ENCODE measurements at places on chromosomes 7 and 10.
A peak's percentile ranks its signal among the peaks of the same experiment; 100 is the strongest.

GRCh38 chr7:81007051-81007450 lies 88.2 kb upstream of the SEMA3C start:
- no peak overlapping the region for H3K27ac ChIP-seq
- H3K4me3 ChIP-seq, result no peak overlapping the region
- DNase-seq, result no peak
- no peaks in the 10 kb centered on the region for H3K27me3 ChIP-seq

- no peaks in the 10 kb centered on the region for H3K27me3 ChIP-seq
- no peak overlapping the region for H3K4me3 ChIP-seq
- DNase-seq, result no peak
- H3K27ac ChIP-seq, result no peak overlapping the region
- no peaks in the 10 kb centered on the region for H3K4me1 ChIP-seq
Observed at GRCh38 chr10:121460733-121461132, 137.5 kb downstream of the FGFR2 start.

DNA sequence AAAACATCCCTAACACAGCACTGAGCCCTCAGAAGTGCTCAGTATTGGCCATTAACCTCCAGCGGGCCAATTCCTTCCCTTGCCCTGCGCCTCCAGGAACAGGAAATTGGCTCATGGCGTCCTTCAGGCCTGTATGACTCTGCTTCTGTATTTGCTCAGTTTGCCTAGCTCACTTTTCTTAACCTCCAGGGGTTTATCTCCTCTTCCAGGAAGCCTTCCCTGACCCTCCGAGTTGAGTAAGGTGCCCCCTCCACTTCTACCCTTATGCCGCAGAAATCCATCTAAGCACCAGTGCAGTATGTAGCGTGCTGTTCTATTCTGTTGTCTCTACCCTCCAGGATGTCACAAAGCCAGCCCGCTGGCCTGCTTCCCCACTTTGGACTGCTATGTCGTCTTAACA lies 1.1 kb upstream of the SFXN4 start:
- H3K27ac ChIP-seq, result peak overlapping the region; percentile 86
- H3K4me1 ChIP-seq, result peaks cover 45% of the 10 kb centered on the region
- no peaks in the 10 kb centered on the region for H3K27me3 ChIP-seq
- H3K4me3 ChIP-seq, result peak overlapping the region; percentile 75
- DNase-seq, result no peak

DNA sequence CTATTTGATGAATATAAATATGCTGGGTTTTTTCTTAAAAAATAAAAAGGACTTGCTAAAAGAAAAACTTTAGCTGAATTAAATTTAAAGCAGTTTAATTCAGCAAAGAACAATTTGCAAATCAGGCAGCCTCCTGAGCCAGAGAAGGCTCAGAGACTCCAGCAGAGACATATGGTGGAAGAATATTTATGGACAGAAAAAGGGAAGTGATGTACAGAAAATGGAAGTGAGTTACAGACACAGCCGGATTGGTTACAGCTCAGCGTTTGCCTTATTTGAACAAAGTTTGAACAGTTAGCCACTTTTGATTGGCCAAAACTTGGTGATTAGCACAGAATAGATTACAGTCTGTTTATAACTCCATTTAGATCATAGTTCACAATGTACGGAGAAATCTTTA lies 110.3 kb downstream of the GAD2 start:
- no peak overlapping the region for H3K4me3 ChIP-seq
- no peaks in the 10 kb centered on the region for H3K36me3 ChIP-seq
- no peaks in the 10 kb centered on the region for H3K4me1 ChIP-seq
- no peak for DNase-seq

DNA sequence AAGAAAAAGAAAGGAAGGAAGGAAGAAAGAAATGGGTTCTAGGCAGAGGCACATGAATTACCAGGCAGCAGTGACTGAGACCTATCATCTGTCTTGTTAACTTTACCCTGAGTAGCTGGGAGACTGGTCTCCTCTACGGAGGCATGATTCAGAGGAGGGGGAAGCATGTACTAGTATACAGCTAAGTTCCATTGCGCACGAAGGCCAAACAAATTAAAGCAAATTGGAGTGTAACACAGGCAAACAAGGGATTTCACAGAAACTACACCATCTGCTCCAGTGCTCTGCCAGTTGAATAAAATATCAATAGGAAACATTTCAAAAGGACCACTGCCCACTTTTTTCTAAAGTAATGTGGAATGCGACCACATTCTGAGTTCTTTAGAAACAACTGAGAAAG lies 65.9 kb upstream of the RSU1 start:
- no peak overlapping the region for H3K27ac ChIP-seq
- H3K4me1 ChIP-seq, result no peaks in the 10 kb centered on the region
- no peak for DNase-seq
- no peaks in the 10 kb centered on the region for H3K36me3 ChIP-seq
- H3K27me3 ChIP-seq, result no peaks in the 10 kb centered on the region

DNA sequence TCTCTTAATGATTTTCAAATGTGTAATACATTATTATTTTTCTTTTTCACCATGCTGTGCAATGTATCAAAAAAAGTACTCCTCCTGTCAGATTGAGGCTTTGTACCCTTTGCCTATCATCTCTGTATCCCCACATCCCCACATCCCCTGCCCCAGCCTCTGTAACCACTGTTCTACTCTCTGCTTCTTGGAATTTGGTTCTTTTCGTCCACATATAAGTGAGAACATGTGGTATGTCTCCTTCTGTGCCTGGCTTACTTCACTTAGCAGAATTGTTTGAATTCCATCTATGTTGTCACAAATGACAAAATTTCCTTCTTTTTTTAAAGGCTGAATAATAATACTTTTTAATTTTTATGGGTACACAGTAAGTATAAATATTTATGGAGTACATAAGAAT lies 13.8 kb downstream of the TAF3 start:
- H3K4me1 ChIP-seq, result no peaks in the 10 kb centered on the region
- no peak overlapping the region for H3K27ac ChIP-seq
- DNase-seq, result no peak
- H3K27me3 ChIP-seq, result no peaks in the 10 kb centered on the region
- H3K4me3 ChIP-seq, result no peak overlapping the region
- H3K36me3 ChIP-seq, result peaks cover 19% of the 10 kb centered on the region

GRCh38 chr10:88162852-88163251 lies 299.4 kb downstream of the PTEN start:
- no peaks in the 10 kb centered on the region for H3K36me3 ChIP-seq
- H3K4me1 ChIP-seq, result 0 out of 2 replicates have a peak, but pooled peaks cover 2% of the 10 kb centered on the region
- no peak overlapping the region for H3K4me3 ChIP-seq
- H3K27ac ChIP-seq, result no peak overlapping the region

GRCh38 chr7:138838166-138838565 lies 40.2 kb upstream of the ATP6V0A4 start:
- DNase-seq, result no peak
- no peaks in the 10 kb centered on the region for H3K27me3 ChIP-seq
- no peak overlapping the region for H3K4me3 ChIP-seq
- no peaks in the 10 kb centered on the region for H3K36me3 ChIP-seq

DNA sequence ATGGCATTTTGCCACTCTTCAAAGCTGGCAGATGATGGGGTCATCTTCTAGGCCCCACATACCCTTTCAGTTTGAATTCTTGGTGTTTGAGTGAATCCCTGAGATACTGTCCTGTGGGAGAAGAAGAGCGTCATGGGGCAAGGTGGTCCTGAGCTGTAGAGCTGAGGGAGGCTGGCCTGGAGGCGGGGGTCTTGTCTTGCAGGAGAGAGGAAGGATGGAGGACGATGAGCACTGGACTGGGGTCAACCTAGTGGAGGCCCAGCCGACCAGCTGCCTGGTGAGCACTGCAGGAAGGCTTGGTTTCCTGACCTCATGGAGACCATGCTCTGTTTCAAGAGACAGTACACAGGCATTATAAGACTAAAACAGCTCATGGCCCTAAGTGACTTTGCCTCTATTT lies 114.6 kb downstream of the TACC2 start:
- H3K4me3 ChIP-seq, result no peak overlapping the region
- H3K27me3 ChIP-seq, result no peaks in the 10 kb centered on the region
- no peaks in the 10 kb centered on the region for H3K36me3 ChIP-seq
- no peak for DNase-seq

- H3K27me3 ChIP-seq, result peaks cover 99% of the 10 kb centered on the region
- H3K4me3 ChIP-seq, result no peak overlapping the region
- DNase-seq, result no peak
Observed at GRCh38 chr7:151249732-151250072, 1.2 kb upstream of the SMARCD3 start.

- H3K27ac ChIP-seq, result no peak overlapping the region
- H3K4me3 ChIP-seq, result no peak overlapping the region
- no peak for DNase-seq
- H3K36me3 ChIP-seq, result no peaks in the 10 kb centered on the region
Observed at GRCh38 chr7:128383776-128384175, 22.3 kb upstream of the PRRT4 start.

DNA sequence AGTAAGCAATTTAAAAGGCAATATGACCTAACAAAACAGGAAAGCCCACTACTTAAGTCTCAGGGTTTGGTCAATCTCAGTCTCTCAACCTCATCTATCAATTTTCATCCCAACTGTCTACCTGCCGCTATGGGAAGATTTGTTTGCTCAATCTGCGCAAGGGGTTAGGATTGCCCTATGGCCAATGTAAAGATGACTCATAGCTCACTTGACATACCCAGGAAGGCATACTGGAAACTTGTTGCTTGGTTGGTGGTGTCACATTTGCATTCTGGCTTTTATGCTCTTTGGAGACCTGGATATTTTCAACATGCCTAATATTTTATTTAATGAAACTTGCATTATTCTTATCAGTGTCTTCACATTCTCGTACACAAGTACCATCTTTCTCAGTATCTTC lies 78.1 kb upstream of the TMEM196 start:
- H3K4me3 ChIP-seq, result no peak overlapping the region
- no peak overlapping the region for H3K27ac ChIP-seq
- no peaks in the 10 kb centered on the region for H3K4me1 ChIP-seq
- no peaks in the 10 kb centered on the region for H3K27me3 ChIP-seq

DNA sequence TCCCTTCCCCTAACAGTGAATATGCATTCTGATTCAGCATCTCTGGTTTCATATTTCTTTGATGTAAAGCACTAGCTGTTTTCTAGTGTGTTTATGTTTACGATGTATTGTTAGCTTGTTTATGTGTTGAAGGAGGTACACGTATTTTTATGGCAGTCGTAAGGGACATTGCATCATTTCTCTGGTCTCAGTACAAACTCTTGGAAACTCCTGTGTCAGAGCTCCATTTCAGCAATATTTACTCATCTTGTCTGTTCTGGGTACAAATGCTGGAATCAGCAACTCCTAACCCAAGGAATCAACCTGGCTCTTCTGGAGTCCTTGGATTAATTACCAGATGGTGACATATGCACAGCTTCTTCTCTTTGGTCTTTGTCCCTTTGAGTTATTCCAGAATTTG lies 270.0 kb upstream of the PLXDC2 start:
- no peaks in the 10 kb centered on the region for H3K36me3 ChIP-seq
- no peaks in the 10 kb centered on the region for H3K27me3 ChIP-seq
- H3K4me3 ChIP-seq, result no peak overlapping the region

GRCh38 chr10:19946791-19947190 lies 130.6 kb downstream of the PLXDC2 start:
- no peaks in the 10 kb centered on the region for H3K4me1 ChIP-seq
- no peak for DNase-seq
- no peak overlapping the region for H3K27ac ChIP-seq

DNA sequence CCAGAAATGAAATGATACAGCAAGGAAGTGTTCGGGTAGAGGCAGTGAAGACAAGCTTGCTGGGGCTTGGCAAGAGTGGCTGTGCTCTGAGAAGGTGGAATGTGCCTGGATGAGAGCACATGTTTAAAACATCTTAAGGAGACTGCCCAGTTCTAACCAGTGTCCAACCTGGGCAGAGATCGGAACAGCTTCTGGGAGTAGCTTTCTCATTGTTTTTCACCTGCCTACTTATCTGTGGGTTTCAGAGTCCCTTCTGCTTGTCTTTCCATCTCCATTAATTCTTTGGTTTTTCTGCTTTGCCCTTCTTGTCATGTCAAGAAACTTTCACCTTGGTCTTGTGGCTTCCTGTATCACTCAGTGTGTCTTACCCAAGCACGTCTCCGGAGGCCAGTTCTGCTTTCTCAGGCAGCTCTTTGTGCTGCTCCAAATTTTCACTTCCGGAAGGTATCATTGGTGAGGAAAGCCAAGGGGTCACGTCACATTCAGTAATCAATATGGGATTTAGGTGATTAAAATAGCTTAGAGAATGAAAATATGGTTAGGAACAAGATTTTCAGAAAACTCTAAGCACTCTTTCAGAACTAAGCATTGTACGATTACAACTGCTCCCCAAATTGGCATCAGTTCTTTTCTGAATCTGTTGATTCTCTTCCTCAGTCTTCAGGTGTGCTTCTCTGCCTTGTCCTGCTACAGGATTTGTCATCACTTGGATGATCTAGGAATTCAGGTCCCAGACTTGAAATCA lies 5.5 kb upstream of the LAMB4 start:
- H3K27me3 ChIP-seq, result peaks cover 7% of the 10 kb centered on the region
- no peak overlapping the region for H3K4me3 ChIP-seq
- no peaks in the 10 kb centered on the region for H3K4me1 ChIP-seq

DNA sequence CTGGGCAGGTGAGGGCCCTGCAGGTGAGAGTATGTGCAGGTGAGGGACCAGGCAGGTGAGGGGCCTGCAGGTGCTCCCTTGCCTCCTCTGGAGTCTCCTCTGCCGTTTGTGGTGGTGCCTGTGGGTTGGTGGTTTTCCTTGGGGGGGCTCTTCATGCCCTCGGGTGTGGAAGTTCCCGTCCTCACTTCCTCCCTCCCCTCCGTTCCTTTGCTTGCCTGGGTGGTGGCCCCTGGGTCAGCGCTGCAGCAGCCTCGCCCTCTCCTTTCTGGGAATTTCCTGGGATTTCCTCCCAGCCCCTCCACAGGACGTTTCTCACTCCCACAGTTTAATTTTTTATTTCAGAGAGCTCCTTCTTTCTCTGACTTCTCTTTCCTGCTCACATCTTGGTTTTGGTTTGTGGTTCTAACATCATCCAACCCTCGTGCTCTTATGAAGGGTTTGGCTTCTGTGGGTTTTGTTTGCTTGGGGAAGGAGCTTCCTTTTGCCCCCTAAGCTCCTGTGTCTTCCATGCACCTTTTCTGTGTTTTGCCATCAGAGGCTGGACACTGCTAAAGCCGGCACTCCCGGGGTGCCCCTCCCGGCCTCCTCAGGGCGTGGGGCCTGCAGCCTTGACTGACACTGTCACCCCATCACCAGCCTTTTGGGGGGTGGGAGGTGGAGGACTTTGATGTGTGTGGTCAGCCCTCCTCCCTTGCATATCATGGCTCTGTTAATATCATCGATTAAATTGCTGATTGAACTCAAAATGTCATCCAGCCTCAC lies 29.2 kb upstream of the ADGRA1 start:
- peaks cover 12% of the 10 kb centered on the region for H3K4me1 ChIP-seq
- no peak overlapping the region for H3K27ac ChIP-seq
- DNase-seq, result peak; percentile 41
- H3K27me3 ChIP-seq, result no peaks in the 10 kb centered on the region

GRCh38 chr7:85567983-85568382 lies 381.1 kb upstream of the SEMA3D start:
- H3K36me3 ChIP-seq, result no peaks in the 10 kb centered on the region
- no peak overlapping the region for H3K4me3 ChIP-seq
- H3K4me1 ChIP-seq, result no peaks in the 10 kb centered on the region
- H3K27me3 ChIP-seq, result no peaks in the 10 kb centered on the region
- H3K27ac ChIP-seq, result no peak overlapping the region

- no peaks in the 10 kb centered on the region for H3K27me3 ChIP-seq
- H3K27ac ChIP-seq, result no peak overlapping the region
- no peaks in the 10 kb centered on the region for H3K36me3 ChIP-seq
- peaks cover 7% of the 10 kb centered on the region for H3K4me1 ChIP-seq
- no peak for DNase-seq
Observed at GRCh38 chr7:92973293-92973731, 136.9 kb upstream of the CDK6 start.

GRCh38 chr7:33882040-33882837 lies 23.1 kb upstream of the BMPER start:
- H3K27ac ChIP-seq, result no peak overlapping the region
- H3K4me3 ChIP-seq, result no peak overlapping the region
- no peaks in the 10 kb centered on the region for H3K4me1 ChIP-seq
- H3K27me3 ChIP-seq, result no peaks in the 10 kb centered on the region
- no peak for DNase-seq

All from DND-41 (cell line).